Hematopoietic multipotent progenitor cell treated with erythropoietin and hydrocortisone succinate and interleukin-3 and kit ligand, for 17 days (in vitro differentiated cells): ENCODE measurements at places on chromosomes 13 and 19.

DNA sequence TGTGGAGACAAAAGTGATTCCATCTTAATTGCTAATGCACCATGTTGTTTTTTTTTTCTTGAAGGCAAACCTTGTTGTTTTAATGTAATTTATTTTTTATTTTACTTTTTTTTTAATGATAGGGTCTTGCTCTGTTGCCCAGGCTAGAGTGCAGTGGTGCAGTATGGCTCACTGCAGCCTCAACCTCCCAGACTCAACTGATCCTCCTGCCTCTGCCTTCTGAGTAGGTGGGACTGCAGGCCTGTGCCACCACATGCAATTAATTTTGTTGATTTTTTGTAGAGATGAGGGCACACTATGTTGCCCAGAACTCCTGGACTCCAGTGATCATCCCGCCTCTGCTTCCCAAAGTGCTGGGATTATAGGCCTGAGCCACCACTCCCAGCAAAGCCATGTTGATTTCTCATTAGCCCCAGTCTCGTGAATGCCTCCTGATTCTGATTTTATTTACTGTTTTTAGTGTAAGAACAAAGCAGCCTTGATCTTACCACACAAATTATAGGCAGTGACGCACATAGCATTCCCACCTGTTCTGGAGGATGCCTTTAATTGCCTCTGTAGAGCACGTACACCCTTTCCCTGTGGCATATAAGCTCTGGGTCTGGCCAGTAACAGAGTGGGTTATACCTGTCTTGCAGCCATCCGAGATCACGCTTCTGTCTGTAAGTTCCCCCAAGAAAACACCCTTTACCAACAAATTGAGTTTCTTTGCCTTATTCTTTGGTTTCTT lies 150.4 kb downstream of the GGACT start:
- DNase-seq, result no peak

GRCh38 chr19:8505680-8506401 lies 3.4 kb upstream of the PRAM1 start:
- peak; percentile 77 for DNase-seq

DNA sequence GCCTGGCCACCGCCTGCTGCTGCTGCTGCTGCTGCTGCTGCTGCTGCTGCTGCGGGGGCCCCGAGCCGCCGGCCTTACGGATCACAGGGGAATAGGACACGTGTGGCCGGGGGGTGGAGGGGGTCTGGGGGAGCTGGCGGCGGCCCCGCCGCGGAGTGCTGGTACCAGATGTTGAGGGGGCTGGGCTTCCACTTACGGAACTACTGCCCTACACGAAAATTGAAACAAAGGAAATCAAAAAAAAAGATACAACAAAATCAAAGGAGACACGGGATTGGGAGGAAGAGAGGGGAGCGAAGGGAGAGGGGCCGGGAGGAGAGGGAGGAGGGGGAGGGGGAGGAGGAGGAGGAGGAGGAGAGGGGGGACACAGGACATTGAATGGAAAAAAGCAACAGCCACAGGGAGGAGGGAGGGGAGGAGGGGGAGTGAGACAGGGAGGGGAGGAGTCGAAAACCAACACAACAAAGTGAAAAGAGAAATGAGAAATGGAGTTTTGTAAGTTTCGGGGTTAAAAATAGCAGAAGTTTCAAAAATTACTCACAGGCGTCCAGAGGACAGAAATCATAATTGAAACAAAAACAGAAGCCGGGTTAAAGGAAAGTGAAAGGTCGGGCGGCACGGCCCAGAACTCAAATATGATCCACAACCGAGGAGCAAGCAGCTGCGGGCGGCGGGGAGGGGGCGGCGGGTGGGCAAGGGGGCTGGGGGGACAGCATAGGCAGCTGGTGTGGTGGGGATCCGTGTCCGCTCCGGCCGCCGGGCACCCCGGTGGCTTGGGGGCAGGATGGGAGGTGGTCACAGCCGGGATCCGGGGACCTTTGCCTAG lies 57.8 kb downstream of the IER2 start:
- no peak for DNase-seq

GRCh38 chr13:33348366-33348765 lies 62.8 kb upstream of the STARD13 start:
- no peak for DNase-seq

DNA sequence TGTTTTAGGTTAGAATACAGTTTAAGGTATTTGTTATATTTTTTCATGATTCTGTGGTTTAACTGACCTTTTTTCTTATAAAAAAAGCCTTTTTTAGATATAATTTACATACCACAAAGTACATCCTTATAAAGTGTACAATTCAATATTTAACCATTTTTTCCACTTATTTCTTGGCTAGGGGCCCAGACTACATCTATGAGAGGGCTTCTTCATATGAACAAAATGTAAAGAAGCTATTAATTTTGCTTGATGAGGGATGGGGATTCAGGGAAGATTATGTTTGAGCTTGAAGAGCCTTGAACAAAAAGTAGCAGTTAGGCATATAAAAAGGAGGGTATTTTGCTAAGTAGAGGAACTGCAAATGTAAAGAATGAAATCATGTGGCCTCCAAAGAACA lies 2.2 kb downstream of the CCDC122 start:
- no peak for DNase-seq

DNA sequence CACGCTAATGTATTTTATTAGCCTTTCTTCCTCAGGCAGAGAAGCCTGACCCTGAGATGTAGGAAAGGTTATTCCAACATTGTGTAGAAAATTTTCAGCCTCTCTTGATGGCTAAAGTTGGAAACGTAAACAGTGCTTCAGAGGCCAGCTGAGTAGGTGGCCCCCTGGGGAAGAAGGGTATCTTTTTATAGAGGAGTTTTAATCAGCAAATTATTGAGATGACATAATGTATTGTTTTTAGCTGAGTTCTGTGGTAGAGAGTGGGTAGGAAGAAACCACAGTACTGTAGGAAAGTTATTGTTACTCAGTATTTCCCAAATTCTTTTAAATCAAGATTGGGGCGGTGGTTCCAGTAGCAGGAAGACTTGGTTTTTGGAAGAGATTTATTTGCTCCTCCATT lies 268.8 kb downstream of the DLEU7 start:
- no peak for DNase-seq

DNA sequence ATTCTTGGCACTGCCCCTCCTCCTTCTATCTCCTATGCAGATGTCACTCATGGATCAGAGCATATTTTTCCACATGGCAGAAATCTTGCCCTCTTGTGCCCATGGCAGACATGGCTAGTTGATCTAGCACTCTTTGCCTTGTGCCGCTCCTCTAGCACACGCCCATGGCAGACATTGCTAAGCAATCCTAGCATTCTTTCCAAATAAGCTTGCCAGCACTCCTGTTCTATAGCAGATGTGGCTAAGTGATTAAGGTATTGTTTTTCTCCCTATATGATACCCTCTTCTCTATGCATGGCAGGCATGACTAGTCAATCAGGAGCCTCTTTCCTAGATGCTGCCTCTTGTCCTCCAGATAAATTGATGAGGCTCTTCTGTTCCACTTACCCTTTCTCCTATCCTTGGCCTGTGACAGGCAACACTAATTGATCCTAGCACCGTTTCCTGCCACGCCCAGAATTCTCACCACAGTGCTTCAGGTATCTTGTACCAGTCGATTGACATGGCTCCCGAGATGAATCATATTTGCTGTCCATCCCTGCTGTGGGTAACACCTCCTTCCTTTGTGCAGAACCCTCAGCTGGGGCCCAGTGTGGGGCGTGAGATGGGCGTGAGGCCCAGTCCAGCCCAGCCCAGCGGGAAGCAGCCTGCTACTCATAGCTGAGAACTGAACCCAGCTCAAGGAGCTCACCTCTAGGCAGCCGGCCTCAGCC lies 26.9 kb downstream of the TMED1 start:
- DNase-seq, result peak; percentile 30

DNA sequence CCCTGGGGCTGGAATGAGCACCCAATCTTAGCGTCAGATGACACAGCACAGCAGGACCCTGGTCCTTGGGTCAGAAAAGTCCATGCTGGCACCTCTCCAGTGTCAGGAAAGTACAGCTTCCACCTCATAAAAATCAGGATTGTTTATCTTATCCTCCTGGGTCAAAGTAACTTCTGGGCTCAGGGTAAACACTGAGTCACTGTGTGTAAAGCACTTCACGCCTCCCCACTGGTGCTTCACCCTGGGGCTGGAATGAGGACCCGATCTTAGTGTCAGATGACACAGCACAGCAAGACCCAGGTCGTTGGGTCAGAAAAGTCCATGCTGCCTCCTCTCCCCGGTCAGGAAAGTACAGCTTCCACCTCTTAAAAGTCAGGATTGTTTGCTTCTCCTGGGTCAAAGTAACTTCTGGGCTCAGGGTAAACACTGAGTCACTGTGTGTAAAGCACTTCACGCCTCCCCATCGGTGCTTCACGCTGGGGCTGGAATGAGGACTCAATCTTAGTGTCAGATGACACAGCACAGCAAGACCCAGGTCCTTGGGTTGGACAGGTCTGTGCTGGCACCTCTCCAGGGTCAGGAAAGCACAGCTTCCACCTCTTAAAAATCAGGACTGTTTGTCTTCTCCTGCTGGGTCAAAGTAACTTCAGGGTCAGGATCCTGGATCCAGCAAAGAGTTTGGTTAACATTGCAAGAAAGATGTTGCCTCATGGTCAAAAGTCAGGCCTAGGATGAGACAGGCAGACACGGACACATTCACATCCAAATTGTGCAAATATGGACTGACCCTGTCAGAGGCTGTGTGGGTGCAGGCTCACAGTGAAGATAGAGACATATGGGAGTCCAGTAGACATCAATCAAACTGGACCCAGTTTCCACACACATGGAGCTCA lies 39.2 kb upstream of the CYP2A7 start:
- DNase-seq, result no peak

GRCh38 chr13:110359840-110360301 lies 52.8 kb downstream of the COL4A2 start:
- no peak for DNase-seq

DNA sequence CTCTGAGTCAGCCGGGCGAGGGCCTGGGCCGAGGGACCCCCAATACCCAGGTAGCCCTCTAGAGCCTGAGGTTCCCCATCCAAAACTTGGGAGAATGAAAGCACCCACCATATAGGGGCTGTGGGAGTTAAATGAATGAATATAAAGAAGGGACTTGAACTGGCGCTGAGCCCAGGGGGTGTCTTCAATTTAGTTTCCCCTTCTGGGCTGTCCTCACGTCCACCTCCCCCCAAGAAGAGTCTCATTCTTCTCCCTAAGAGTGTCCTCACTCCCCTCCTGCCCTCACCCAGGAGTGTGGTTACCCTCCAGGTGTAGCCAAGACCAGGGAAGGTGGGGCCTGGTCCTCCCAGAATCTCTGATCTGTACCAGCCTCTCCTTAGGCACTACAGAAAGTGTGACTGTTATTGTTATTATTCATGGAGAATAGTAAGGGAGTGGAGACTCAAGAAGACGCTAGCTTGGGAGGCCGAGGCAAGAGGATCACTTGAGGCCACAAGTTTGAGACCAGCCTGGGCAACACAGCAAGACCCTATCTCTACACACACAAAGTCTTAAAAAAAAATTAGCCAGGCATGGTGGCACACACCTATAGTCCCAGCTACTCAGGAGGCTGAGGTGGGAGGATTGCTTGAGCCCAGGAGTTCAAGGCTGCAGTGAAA lies 2.7 kb downstream of the CD79A start:
- DNase-seq, result no peak

- peak; percentile 72 for DNase-seq
Measured at GRCh38 chr19:12774588-12775555, at the start of gene HOOK2. Gene HOOK2 (minus strand): TSS chr19:12775552. CDS start chr19:12775449, 103 bp downstream.

GRCh38 chr19:17943274-17944221 lies 10.7 kb downstream of the CCDC124 start:
- peak; percentile 52 for DNase-seq

DNA sequence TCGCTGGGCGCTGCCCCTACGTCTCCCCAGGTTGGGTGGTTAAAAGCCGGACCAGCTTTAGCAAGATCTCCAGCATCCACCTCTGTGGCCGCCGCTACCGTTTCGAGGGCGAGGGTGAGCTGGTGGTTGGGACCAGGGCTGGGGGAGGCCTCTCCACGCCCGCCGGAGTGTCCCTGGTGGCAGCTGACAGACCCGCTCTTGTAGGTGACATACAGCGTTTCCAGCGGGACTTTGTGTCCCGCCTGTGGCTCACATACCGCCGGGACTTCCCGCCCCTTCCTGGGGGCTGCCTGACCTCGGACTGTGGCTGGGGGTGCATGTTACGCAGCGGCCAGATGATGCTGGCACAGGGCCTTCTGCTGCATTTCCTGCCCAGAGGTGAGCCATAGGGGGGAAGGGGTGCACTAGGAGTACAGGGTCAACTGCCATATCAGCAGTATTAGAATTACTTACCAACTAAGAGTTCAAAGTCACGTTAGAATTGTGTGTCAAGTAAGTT lies 1.1 kb downstream of the ATG4D start:
- peak; percentile 23 for DNase-seq

GRCh38 chr13:99864627-99864990 lies 107.0 kb downstream of the ZIC5 start:
- no peak for DNase-seq

DNA sequence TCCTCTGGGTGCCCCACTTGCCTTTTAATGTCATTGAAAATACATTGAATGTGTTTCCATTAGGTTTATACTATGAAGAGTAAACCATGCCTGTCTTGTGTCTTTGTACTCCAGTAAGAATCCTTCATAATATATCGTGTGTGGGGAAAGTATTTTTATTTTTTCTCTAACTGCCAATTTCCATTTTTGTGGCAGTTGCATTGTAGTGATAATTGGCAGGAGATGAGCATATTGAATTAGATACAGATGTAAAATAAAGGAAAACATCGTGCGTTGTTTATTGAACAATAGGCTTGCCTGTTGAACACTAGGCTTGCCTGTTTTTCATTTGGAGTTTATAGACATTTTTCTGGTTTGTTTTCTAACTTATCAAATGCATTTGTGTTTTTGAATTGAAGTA lies 218.8 kb downstream of the NBEA start:
- DNase-seq, result no peak

DNA sequence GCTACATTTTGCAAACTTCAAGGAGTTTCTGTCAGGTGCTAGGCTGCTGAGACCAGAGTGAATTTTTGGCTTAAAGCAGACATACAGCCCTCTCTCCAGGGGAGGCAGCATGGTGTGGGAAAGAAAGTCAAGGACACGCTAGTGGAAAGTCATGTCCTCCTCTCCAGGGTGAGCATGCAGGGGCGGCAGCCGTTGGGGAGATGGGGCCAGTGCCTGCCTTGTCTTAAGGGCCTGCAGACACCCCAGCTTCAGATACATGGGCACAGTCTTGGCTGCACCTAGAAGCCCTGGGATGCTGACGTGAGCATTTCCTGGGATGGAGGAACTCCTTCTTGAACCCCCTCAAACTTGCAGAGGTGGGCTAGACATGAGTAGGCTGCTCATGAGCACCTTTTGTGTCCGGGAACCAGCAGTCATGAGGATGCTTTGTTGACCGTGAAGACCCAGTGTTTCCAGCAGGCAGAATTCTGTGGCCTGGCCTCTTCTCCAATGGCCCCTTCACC lies 43.3 kb upstream of the PEPD start:
- no peak for DNase-seq

GRCh38 chr13:32310134-32310706 lies 4.9 kb downstream of the ZAR1L start:
- peak; percentile 55 for DNase-seq

GRCh38 chr19:29682236-29682895 lies 17.1 kb downstream of the PLEKHF1 start:
- no peak for DNase-seq

GRCh38 chr19:53957448-53958167 lies 5.1 kb upstream of the CACNG8 start:
- no peak for DNase-seq

GRCh38 chr13:22196777-22197176 lies 525.9 kb downstream of the FGF9 start:
- no peak for DNase-seq
